ENCODE measurements at places on chromosomes 4 and X. TPM values are rescaled to one million over a fixed set of nuclear protein-coding genes. Genes with fewer than 3 reads are reported as not detected.

ATP1B4 gene
- total RNA-seq = not detected

RASGEF1B gene
- total RNA-seq = 8.4 TPM

GRCh38 chrX:14873676-14874049 is 442 bp downstream of the MOSPD2 start:
- no peak for DNase-seq
- H3K4me1 ChIP-seq = no peaks in the 10 kb centered on the region
- no peaks in the 10 kb centered on the region for H3K36me3 ChIP-seq
- peak overlapping the region; percentile 80 for H3K27ac ChIP-seq

GRCh38 chr4:16075061-16075460 is 8.8 kb downstream of the PROM1 start:
- H3K27me3 ChIP-seq = no peaks in the 10 kb centered on the region
- no peaks in the 10 kb centered on the region for H3K4me1 ChIP-seq
- DNase-seq = no peak
- no peaks in the 10 kb centered on the region for H3K36me3 ChIP-seq

- H3K36me3 ChIP-seq = no peaks in the 10 kb centered on the region
- no peaks in the 10 kb centered on the region for H3K4me1 ChIP-seq
- DNase-seq = no peak
- no peak overlapping the region for H3K4me3 ChIP-seq
- no peaks in the 10 kb centered on the region for H3K27me3 ChIP-seq
- H3K27ac ChIP-seq = no peak overlapping the region
Observed at GRCh38 chr4:6115342-6115741, 85.0 kb downstream of the JAKMIP1 start.

- H3K27me3 ChIP-seq = no peaks in the 10 kb centered on the region
- H3K4me3 ChIP-seq = no peak overlapping the region
- H3K36me3 ChIP-seq = no peaks in the 10 kb centered on the region
- H3K27ac ChIP-seq = no peak overlapping the region
Observed at GRCh38 chrX:110588164-110588563, 207.5 kb downstream of the CHRDL1 start.

DNA sequence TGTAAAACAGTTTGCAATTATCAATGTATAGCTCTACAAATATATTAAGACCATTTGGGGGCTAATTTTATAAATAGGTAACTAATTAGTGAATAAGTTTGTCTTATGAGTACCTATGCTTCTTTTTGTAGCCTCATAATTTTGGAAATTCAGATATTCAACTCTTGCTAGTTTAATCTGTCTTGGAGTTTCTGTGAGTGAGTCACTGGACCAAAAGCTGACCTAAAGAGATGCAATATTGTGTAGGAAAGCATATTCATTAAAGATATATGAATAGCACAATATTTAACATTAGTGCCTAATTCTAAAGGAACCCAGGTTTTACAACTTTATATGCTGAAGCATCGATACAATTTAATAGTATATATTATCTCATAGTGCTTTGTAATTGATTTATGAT is 161.3 kb upstream of the PCDH18 start:
- DNase-seq = no peak
- peak overlapping the region; percentile 52 for H3K27ac ChIP-seq
- no peak overlapping the region for H3K4me3 ChIP-seq
- H3K27me3 ChIP-seq = no peaks in the 10 kb centered on the region

GRCh38 chr4:53656421-53656981 is 65.2 kb upstream of the LNX1 start:
- H3K36me3 ChIP-seq = no peaks in the 10 kb centered on the region
- peaks cover 9% of the 10 kb centered on the region for H3K4me1 ChIP-seq
- no peak overlapping the region for H3K4me3 ChIP-seq
- peak overlapping the region; percentile 41 for H3K27ac ChIP-seq

SPANXB1 gene
- not detected for total RNA-seq

GRCh38 chrX:102154218-102154860 is 1.4 kb downstream of the BEX5 start:
- no peak for DNase-seq
- H3K36me3 ChIP-seq = no peaks in the 10 kb centered on the region
- H3K4me1 ChIP-seq = no peaks in the 10 kb centered on the region
- peak overlapping the region; percentile 81 for H3K27ac ChIP-seq

- no peak overlapping the region for H3K4me3 ChIP-seq
- DNase-seq = no peak
- H3K4me1 ChIP-seq = no peaks in the 10 kb centered on the region
- no peaks in the 10 kb centered on the region for H3K27me3 ChIP-seq
Observed at GRCh38 chr4:154314248-154314647, 177.4 kb downstream of the DCHS2 start.

DNA sequence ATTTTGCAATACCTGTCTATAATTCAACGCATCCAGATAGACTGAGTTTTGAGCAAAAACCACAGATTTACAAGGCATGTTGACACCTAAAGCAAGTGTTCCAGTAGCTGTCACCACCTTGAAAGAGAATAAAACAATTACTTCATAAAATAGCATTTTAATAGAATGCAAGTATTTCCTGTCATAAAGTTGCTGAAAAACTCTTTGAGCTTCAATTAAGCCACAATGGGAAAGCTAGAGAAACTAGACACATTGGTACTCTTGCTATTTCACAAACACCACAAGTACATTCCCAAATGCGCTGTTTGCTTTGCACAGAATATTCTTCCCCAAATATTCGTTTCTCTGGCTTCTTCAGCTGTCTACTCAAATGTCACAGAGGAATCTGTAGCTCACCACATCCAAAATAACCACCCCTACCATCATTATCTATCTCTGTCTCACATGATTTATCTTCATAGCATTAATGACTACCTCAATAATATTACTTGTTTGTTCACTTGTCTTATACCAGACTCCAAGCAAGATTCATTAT is 70.3 kb downstream of the DDX60 start:
- H3K27ac ChIP-seq = no peak overlapping the region
- peaks cover 18% of the 10 kb centered on the region for H3K36me3 ChIP-seq
- no peak overlapping the region for H3K4me3 ChIP-seq
- no peaks in the 10 kb centered on the region for H3K27me3 ChIP-seq
- no peak for DNase-seq

- no peaks in the 10 kb centered on the region for H3K36me3 ChIP-seq
- H3K4me1 ChIP-seq = no peaks in the 10 kb centered on the region
- H3K27ac ChIP-seq = no peak overlapping the region
- no peaks in the 10 kb centered on the region for H3K27me3 ChIP-seq
- no peak overlapping the region for H3K4me3 ChIP-seq
Observed at GRCh38 chrX:106220177-106220576, 52.1 kb downstream of the PWWP3B start.

- no peaks in the 10 kb centered on the region for H3K36me3 ChIP-seq
- H3K27ac ChIP-seq = no peak overlapping the region
- no peaks in the 10 kb centered on the region for H3K4me1 ChIP-seq
- H3K4me3 ChIP-seq = no peak overlapping the region
Observed at GRCh38 chrX:37420185-37420584, 71.0 kb downstream of the PRRG1 start.

DNA sequence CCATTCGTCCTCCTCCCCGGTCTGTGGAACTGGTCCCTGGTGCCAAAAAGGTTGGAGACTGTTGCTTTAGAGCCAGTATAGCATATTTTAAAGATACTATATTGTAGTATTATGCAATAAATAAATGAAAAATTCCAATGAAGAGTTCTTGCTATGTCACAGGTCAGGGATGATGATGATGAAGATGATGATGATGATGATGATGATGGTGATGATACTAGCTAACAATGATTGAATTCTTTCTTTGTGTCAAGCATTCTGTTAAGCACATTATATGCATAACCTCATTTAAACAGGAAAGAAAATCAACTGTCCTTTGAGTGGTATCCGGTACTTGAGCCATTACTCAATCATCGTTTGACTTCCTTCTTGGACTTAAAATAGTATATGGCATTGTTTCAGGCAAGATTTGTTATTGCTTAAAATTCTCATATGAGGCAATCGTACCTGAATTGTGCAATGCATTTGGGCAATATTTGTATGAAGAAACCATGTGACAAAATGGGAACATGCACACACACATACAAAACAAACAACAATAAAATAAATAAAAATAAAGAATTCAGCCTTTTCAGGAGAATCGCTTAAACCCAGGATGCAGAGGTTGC is 22.8 kb upstream of the TLR2 start:
- no peaks in the 10 kb centered on the region for H3K36me3 ChIP-seq
- no peak overlapping the region for H3K4me3 ChIP-seq
- no peaks in the 10 kb centered on the region for H3K27me3 ChIP-seq
- peaks cover 13% of the 10 kb centered on the region for H3K4me1 ChIP-seq

SLC25A14 gene
- total RNA-seq = 14.9 TPM

DNA sequence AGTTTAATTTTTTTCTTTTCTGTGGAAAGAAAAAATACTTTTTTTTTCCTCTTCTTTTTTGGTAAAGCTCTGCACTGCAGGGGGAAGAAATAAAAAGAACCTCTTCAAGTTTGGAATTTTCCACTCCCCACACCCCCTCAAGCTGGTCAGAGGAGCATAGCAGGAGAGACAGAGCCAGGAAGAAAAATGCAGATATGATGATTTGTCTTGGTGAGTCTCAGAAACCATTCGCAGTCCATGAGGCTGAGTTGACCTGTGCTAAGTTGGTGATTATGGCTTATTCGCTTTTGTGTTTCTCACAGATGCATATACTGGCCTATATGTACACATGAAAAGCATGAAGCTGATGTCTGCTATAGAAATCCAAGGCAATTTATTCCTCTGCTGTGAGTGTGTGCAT is 205.9 kb downstream of the LDB2 start:
- H3K27me3 ChIP-seq = no peaks in the 10 kb centered on the region
- H3K4me3 ChIP-seq = no peak overlapping the region
- H3K4me1 ChIP-seq = peaks cover 16% of the 10 kb centered on the region
- DNase-seq = no peak

- peaks cover 3% of the 10 kb centered on the region for H3K4me1 ChIP-seq
- no peak overlapping the region for H3K4me3 ChIP-seq
- H3K27ac ChIP-seq = no peak overlapping the region
- no peaks in the 10 kb centered on the region for H3K36me3 ChIP-seq
- no peaks in the 10 kb centered on the region for H3K27me3 ChIP-seq
- DNase-seq = no peak
Observed at GRCh38 chr4:102341201-102341600, 4.1 kb downstream of the SLC39A8 start.

COMMD8 gene
- total RNA-seq = 1.7 TPM

DNA sequence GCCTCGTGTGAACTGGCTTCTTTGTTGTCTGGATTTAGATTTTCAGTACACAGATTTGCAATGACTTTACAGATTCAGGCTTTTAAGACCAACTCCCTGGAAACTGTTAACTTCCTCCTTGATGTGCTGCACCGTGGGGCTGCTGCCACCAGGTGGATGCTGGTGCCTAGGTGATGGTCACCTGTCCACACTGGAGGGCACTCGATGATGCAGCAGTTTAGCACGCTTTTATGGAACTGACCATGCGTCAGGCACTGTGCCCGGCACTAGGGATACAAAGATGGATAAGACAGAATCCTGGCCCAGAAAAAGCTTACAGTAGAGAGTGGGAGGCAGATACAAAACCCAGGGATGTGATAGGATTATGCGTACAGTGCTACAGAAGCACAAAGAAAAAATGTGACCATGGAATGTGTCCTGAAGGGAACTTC is 180.7 kb downstream of the CEP135 start:
- no peak overlapping the region for H3K27ac ChIP-seq
- DNase-seq = no peak
- H3K4me3 ChIP-seq = no peak overlapping the region

DNA sequence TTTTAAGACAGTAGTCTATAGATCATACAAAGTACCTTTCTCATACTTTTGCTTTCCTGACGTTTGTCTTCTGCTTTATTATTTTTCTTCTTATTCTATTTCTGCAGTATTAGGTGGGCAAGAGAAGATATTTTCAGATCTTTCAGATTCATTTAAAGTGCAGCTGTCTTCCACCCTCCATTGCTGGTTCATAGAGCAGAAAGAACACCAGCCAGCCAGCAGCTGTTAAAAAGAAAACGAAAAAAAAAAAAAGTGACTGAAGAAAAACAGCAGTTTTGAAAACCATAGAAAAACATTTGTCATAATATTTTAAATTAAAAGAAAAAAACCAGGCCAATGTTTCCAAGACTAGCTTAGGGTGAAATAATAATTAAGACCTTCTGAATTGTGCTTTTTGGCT is 42.9 kb downstream of the SMAD1 start:
- DNase-seq = no peak
- H3K4me3 ChIP-seq = no peak overlapping the region
- H3K27me3 ChIP-seq = no peaks in the 10 kb centered on the region

GYPB gene
- total RNA-seq = not detected

GRCh38 chr4:2962614-2963174 is 512 bp downstream of the NOP14 start:
- no peak for DNase-seq
- peaks cover 3% of the 10 kb centered on the region for H3K4me1 ChIP-seq
- H3K4me3 ChIP-seq = peak overlapping the region; percentile 88
- peaks cover 9% of the 10 kb centered on the region for H3K36me3 ChIP-seq
- peak overlapping the region; percentile 83 for H3K27ac ChIP-seq
- H3K27me3 ChIP-seq = no peaks in the 10 kb centered on the region

- H3K4me1 ChIP-seq = no peaks in the 10 kb centered on the region
- no peak overlapping the region for H3K4me3 ChIP-seq
- no peaks in the 10 kb centered on the region for H3K36me3 ChIP-seq
- H3K27ac ChIP-seq = no peak overlapping the region
Observed at GRCh38 chr4:181950372-181951127, 292.7 kb upstream of the TENM3 start.

DNA sequence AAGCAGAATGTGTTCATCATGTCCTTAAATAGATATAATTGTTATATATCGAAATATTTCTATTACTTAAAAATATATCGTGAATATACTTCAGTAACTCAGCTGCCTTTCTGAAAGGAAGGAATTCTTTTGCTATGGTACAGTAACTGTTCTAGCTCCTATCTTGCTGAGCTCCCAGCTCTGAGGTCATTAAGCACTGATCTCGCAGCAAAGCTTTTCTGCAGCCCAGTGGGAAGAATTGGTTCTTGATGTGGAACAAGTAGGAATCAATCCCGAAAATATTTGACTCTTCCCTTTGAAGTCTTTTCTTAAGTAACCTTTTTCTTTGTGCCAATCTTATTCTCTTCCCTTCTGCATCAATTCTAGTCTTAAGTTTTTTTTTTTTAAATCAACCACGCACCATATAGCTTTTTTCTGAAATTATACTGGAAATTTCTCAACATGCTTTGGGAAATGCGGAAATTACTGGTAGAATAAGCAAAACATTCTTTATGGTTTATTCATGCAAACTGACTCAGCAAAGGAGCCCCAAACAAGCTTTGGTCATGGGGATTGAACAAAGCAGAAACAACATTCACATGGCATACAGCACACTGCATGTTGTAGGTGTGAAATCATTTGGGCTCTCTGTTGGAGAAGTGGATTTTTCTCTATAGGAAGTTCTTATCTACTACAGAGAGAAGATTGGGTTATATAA is 428.9 kb upstream of the GNPDA2 start:
- no peak overlapping the region for H3K27ac ChIP-seq
- H3K27me3 ChIP-seq = no peaks in the 10 kb centered on the region
- no peaks in the 10 kb centered on the region for H3K4me1 ChIP-seq
- H3K4me3 ChIP-seq = no peak overlapping the region
- H3K36me3 ChIP-seq = no peaks in the 10 kb centered on the region

DNA sequence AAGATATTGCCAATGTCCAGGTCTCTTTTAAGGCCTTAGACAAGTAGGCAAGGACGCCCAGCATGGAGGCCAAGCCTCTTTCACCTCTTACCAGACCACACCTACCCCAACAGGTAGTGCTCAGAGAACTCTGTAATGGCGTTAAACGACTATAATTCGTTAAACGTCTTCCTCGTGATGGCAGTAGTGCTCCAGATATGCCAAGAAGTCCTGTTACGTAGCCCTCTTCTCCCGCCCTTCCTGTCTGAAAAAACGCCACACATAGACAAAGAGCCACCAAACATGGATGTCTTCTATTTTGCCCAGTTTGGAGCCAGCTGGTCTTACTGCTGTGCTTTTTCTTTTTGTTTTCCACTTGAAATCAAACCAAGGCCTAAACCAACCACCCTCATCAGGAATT is 190.7 kb downstream of the OR13H1 start:
- H3K27ac ChIP-seq = peak overlapping the region; percentile 38
- H3K27me3 ChIP-seq = no peaks in the 10 kb centered on the region
- no peaks in the 10 kb centered on the region for H3K36me3 ChIP-seq
- peak; percentile 59 for DNase-seq
- H3K4me1 ChIP-seq = no peaks in the 10 kb centered on the region
- H3K4me3 ChIP-seq = no peak overlapping the region
